Stimulated activated CD8-positive, alpha-beta memory T cell treated with anti-CD3 and anti-CD28 coated beads, Interleukin-15, amount 100 ng/mL, for 24 hours (primary cell): ENCODE measurements at places on chromosomes 2 and 18.

DNA sequence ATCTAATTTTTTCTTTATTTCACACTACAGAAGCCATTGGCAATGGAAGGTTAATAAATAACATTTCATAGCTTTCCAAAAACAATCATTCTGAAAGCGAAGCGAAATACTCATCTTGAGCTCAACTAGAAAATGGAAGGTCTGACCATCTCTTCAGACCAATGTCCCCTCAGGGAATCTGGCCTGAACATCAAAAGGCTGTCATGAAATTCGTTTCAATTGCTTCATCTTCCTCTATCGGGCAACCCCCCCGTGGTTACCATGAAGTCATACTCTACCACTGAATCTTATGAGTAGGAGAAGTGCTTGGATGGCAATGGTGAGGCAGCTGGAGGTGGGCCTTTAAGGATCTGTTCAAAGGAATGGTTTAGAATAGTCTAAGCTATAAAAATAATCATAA lies 22.9 kb upstream of the CYTIP start:
- DNase-seq, result no peak

GRCh38 chr2:13495051-13495450 lies 778.3 kb downstream of the TRIB2 start:
- no peak for DNase-seq

- no peak for DNase-seq
Measured at GRCh38 chr2:177551989-177552421, 159.4 kb downstream of the AGPS start.

- no peak for DNase-seq
Measured at GRCh38 chr2:45334205-45334604, 276.9 kb downstream of the SRBD1 start.

GRCh38 chr2:10520926-10521325 lies 72.8 kb upstream of the ODC1 start:
- no peak for DNase-seq

GRCh38 chr18:48997985-48998831 lies 47.4 kb upstream of the SMAD7 start:
- no peak for DNase-seq

DNA sequence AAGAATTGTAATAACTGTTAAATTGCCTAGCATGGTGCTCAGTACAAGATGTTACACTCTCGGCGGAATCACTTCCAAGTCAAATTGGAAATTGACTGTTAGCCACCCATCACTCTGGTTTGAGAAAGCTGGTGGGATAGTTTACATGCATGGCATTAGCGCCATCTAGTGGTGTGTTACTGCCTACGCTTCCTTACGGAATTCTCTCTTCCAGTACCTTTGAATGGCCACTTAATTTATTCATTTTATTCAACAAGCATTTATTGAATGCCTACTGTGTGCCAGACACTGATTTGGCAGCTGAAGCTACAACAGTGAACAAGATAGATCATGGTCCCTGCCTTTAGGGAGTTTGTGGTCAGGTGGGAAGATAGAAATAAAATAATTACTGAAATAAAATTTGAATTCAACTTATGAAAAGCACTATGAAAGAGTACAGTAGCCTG lies 171.2 kb downstream of the TMEM247 start:
- DNase-seq, result peak; percentile 23

DNA sequence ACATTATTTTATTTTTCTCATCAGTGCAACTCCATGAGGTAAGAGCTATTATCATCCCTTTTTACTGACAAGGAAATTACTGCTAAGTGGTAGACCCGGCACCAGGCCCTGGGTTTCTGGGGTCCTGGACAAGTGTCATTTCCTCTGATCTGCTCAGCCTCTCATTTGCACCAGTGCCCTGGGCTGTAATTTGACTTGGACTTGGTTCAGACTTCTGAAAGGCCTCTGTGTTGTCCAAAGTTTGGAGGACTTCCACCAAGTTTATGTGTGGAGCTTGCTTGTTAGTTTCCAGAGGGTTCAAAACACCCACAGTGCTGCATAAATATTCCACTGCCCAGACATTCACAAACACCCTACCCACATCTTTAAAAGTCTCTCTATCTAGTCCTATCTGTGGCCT lies 44.0 kb upstream of the PPP1CB start:
- no peak for DNase-seq

- DNase-seq, result no peak
Measured at GRCh38 chr2:222440673-222441422, 16.5 kb downstream of the SGPP2 start.

- no peak for DNase-seq
Measured at GRCh38 chr2:197708331-197708730, 3.2 kb downstream of the MARS2 start.

- no peak for DNase-seq
Measured at GRCh38 chr2:119728421-119728820, 31.3 kb upstream of the PTPN4 start.

DNA sequence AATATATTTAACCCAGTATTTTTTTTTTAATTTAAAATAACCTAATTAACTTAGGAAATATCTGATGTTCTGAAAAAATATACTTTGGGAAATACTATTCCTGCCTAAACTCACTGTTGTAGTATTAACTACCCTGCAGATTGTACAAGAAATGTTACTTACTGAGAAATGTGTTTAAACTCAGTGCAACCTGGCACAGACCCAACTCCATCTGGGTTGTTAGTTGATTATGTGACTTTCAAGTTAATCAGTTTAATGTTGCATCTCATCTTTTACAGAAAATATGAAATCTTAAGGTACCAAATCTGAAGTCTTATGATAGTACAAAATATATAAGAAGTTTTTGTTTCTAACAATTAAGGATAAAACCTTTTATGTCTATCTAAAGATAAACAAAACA lies 27.3 kb downstream of the VAPA start:
- DNase-seq, result no peak

DNA sequence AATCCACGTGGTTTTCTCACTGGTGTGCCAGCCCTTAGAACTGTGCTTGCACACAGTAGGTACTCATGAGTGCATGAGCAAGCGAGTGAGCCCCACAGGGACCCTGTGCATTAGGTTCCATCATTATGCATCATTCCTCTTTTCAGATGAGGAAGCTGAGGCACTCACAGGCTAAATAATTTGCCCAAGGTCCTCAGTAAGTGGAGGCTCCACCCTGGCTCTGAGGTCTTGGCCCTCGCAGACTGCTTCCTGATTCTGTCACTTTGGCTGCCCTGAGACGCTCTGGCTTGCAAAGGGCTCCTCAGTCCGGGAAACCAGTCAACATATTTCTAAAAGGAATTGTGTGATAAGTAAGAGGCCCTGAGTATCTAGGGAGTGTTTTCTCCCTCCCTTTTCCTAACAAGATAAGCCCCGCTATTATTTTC lies 71.7 kb downstream of the IL1R2 start:
- DNase-seq, result no peak

GRCh38 chr2:163768881-163769695 lies 33.3 kb upstream of the FIGN start:
- DNase-seq, result no peak

- DNase-seq, result no peak
Measured at GRCh38 chr2:231452799-231453508, 11.3 kb downstream of the NCL start.

DNA sequence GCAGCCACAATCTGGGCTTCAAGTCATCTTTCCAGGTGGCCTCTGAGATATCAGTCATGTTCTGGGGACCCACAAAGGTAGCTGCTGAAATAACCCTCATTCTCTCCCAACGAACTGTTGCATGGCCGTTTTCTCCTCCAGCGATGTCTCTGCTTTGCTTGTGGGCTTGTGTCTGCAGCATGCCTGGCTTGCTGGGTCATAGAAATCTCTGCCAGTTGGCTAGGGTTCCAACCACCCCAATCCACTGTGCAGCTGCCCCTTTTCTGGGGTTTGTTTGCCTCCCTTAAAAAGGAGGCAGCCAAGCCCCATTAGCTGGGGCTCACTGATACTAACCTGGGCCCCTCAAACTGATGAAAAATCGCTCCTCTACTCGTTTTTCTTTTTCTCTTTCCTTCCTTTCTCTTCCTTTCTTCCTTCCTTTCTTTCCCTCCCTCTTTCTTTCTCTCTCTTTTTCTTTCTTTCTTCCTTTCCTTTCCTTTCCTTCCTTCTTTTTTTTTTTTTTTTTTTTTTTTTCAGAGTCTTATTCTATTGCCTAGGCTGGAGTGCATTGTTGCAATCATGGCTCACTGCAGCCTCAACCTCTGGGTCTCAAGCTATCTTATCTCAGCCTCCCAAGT lies 680.0 kb downstream of the EPHA4 start:
- no peak for DNase-seq

DNA sequence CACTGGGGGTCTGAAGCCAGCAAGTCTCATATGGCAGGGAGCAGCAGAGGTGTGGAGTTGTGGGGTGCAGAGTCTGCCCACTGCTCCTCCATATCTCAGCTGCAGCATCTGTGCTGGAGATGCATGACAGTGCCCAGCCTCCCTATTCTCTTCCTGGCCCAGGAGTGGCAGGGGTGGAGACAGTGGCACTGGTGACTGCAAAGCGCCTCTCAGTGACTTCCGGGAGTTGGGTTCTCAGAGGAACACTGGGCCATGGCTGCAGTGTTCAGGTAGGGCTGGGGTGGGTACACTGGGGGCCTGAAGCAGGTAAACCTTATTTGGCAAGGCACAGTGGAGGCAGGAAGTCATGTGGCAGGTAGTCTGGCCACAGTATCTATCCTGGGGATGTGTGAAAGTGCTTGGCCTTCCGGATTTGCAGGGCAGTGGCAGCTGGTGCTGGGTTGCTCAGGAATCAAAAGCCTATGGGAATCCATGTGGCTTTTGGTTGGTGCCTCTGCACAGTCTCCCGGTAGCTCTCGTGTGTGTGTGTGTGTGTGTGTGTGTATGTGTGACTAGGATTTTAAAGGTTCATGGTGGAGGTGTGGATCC lies 60.3 kb upstream of the THUMPD2 start:
- no peak for DNase-seq

GRCh38 chr2:37634914-37635503 lies 36.4 kb downstream of the CDC42EP3 start:
- DNase-seq, result no peak

DNA sequence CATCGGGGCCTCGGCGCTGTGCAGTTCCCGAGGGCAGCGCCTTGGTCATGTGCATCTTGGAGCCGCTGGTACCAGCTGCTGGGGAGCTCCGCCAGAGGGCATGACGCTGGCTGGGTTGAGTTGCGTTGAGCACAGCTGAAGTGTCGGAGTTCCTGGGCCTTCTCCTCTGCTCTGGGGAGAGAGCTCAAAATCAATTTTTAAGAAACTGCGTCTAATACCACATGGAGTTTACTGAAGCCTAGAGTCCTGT lies 48.7 kb downstream of the GREB1 start:
- no peak for DNase-seq

DNA sequence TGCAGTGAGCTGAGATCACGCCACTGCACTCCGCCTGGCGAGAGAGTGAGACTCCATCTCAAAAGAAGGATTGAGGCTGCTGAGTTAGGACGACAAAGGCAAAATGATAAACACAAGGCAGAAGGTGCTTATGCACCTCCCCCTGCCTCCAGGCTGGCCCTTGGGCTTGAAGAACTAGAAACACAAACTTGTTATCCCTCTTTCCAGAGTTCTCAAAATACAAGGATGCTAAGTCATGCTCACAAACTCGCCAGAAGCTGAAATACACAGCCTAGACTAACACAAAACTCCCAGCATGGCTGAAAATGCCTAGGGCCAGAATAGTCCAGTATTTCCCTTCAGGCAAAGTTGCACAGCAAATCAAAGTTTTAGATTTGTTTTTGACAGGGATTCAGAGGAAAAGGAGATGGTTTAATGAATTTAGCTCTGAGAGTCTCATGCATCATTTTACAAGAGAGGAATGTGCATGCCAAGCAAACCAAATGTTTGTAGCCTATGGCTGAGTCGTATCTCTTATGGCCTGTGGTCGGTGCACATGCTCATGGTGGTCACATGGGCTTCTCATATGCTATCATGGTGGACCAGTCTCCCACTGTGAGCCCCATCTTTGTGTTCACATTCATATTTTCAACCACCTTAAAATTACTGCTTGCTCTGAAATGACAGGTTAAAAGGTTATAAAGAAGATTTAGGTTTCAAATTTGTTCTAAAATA lies 16.2 kb upstream of the MREG start:
- DNase-seq, result no peak

- no peak for DNase-seq
Measured at GRCh38 chr2:101509499-101510284, 34.8 kb upstream of the RFX8 start.

- DNase-seq, result no peak
Measured at GRCh38 chr2:234102112-234102511, 51.6 kb downstream of the SPP2 start.

GRCh38 chr2:10300328-10300920 lies 2.3 kb upstream of the HPCAL1 start:
- no peak for DNase-seq

DNA sequence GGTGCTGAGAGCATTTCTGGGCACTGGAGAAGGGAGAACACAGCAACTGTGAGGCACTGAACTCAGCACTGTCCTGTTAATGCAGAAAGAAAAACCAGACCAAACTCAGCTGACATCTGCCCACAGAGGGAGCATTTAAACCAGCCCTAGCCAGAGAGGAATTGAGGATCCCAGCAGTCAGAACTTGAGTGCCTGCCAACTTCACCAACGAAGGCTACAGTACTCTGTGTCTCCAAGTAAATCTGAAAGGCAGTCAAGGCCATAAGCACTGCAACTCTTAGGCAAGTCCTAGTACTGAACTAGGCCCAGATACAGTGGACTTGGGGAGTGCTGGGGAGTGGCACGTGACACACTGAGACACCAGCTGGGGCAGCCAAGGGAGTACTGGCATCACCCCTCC lies 176.2 kb upstream of the ZC3H15 start:
- no peak for DNase-seq

DNA sequence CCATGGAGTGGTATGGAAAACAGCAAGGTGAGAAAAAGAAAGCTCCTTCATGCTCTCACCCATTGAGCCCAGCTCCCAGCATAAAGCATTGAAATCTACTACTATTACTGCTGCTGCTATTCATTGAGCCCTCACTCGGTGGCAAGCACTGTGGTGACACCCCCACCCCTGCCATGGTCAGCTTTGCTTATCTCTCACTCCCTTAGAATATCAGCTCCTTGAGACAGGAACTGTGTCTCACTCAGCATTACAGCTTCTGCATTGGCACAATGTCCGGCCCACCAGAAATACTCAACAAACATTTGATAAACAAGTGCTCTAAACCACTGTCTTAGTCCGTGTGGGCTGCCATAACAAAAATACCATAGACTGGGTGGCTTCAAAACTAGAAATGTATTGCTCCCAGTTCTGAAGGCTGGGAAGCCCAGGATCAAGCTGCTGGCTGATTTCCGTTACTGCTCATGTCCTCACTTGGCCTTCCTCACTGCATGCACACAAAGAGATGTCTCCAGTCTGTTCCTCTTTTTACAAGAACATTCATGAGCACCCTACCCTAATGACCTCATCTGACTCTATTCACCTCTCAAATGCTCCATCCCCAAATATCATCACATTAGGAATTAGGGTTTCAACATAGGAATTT lies 116.3 kb downstream of the ZBTB7C start:
- no peak for DNase-seq
